ENCODE measurements at places on chromosomes 7 and 10.

DNA sequence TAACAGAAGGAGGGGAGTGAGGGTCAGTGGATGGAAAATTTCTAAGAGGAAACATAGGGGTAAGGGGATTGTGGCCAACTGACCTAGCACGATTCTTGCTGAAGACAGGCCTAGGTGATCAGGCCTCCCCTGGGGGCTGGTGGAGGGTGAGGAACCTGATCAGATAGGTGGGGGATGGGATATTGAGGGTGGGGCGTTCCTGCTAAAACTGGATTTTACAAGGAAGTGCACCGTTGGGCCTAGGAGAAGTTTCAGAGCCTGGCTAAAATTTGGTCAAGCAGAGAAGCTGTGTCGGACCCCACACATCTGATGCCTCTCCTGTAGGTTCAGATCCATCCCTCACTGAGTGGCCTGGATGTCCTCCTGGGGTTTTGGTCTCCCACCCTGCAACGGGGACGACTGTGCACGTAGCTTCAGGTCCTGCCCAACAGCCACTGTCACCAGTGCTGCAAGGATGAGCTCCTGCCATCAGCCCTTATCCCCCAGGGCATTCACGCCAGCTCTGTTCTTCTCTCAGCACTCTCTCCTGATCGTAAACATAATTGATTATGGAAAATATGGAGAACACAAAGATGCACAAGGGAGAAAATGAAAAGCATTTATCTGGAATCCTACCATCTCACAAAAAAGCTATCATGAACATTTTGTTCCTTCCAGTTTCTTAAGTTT is 89.9 kb downstream of the ADCY1 start:
- no peak for DNase-seq

DNA sequence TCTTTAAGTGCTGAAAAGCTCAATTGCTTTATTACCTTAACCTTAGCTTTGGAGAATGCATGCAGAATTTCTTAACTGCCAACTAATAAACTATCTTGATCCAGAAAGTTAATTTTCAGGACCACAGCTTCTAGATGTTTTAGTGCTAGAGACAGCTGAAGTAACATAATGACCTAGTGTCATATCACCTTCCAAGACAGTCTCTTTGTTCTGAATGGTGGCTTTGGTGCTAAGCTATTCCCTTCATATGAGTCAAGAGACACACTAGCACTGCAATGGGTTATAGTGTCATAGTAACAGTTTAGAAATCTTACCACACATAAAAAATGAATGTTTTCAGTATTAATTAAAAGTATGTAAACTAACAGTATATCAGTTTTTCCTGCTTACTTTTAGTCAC is 115.4 kb upstream of the LRRN3 start:
- no peak for DNase-seq

- peak; percentile 78 for DNase-seq
Observed at GRCh38 chr7:137987968-137988367, 13.9 kb downstream of the CREB3L2 start.

DNA sequence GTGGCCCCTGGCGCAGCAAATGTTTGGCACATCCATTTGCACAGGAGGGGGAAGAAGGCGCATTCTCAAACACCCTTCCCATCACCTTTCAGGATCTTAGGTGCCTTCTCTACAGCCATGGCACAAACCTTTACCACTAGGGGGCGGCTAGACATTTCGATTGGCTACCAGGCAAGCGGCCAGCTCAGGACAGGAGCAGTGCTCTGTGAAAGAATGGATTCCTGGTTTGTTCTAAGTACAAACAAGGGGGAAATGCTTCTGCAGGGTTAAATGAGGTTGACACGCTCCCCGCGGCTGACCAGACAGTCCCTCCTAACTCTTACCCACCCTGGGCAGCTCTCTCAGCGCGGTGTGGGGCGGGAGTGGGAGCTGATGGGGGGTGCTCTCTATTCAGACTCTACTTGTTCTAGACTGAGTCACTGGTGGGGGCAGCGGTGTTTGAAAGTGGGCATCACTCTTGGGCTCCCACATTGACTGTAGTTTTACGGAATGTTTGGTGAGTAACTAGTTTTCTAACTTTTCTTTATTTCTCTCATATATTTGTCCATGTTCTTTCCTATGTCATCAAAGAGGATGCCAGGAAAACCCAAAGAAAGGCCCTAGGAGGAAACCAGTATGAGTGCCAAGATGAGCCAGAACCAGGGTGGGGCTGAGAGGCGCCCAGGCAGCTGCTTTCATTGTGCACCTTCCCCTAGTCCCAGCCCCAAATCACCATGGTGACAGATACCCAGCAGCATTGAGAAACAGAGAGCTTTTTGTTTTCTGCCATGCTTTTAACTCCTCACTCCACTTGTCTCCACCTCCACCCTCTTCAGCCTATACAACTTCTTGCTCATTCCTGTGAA is 61.4 kb upstream of the GPR158 start:
- DNase-seq, result peak; percentile 55

DNA sequence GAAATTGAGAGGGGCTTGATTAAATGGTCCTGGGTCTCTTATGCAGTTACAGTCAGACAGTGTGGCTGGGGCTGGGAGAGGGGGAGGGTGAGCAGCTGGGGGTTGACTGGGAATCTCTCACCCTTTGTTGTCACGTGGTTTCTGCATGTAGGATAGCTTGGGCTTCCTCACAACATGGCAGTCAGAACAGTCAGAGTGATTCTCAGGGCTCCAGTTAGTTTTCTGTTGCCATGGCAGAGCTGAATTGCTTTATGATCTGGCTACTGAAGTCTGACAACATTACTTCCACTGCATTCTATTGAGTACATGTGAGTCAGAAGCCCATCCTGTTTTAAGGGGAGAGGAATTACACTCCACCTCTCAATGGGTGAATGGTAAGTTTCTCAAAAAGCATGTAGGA is 102.7 kb downstream of the WDR11 start:
- DNase-seq, result no peak

- no peak for DNase-seq
Observed at GRCh38 chr7:65404020-65404419, 30.4 kb downstream of the ZNF92 start.

Measured in OCI-LY7 (cell line).